ENCODE measurements at places on chromosomes 7 and 10.

- DNase-seq = no peak
Observed at GRCh38 chr10:6328699-6329423, 126.1 kb downstream of the PFKFB3 start.

GRCh38 chr10:99619090-99619800 lies 994 bp downstream of the SLC25A28 start:
- DNase-seq = no peak

DNA sequence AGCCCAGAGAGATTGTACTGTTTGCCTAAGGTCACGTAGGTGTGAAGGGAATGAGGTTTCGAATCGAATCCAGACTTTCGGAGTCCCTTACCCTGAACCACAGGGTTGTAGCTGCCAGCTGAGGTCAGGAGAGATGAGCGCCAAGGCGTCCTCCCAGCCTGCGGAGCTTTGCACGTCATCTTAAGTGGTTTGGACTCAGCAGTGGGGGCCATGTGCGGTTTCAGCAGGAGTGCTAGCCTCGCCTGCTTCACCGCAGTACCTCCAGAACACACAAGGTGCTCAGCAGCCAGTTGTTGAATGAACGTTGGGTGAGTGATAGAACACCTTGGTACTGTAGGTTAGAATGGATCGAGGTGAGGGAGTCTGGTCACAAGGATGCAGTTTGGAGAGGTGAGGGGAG lies 74.9 kb upstream of the PPIF start:
- DNase-seq = no peak

- DNase-seq = no peak
Observed at GRCh38 chr7:132030086-132030568, 473.7 kb upstream of the PODXL start.

GRCh38 chr7:93108003-93108402 lies 9.8 kb downstream of the SAMD9 start:
- no peak for DNase-seq

DNA sequence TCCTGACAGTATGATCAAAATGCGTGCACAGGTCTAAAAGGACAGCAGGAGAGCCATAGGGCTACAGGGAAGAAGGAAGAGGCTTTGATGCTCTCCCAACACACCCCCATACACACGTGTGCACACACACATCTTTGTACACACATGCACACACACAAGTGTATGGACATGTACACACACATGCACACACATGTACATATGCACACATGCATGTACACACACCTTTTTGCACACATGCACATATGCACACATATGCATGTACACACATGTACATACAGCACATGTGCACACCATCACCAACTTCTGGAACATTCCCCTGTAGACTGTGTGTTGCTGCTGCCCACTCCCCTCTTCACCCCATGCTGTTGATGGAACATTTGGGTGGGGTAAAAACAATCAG lies 255.6 kb upstream of the CTBP2 start:
- DNase-seq = no peak

- DNase-seq = peak; percentile 30
Observed at GRCh38 chr10:26780793-26781601, 79.8 kb downstream of the ABI1 start.

DNA sequence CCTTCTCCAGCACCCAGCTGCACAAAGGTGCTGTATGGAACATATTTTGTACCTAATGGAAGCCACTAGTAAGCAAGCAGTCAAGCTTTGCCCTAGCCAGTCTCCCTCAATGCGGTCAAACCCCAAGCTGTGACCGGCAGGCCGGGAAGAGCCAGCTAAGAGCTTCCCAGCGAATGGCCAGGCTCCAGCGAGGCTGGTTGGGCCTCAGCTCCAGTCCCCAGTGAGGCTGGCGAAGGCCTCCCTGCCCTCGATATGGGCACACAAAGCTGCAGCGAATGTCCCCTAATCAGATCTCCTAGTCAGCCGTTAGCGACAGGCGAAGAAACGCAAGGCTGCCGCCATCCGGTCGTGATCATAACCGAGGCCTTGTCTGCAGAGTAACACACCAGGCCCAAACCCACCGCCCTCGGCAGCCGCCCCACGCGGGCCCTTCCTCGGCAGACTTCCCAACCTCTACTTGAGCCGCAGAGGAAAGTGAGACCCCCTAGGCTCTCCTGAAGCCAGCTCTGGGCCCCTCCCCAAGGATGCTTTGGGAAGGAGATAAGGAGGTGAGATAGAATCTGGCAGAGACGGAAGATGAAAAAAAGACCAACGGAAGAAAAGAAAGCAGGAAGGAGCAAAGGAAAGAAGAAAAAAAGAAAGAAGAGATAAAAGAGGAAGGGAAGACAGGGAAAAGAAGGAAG lies 3.1 kb upstream of the HOXA9 start:
- DNase-seq = no peak

- DNase-seq = no peak
Observed at GRCh38 chr7:405489-406211, 114.0 kb downstream of the PDGFA start.

- no peak for DNase-seq
Observed at GRCh38 chr10:100774223-100774622, 28.8 kb downstream of the PAX2 start.

DNA sequence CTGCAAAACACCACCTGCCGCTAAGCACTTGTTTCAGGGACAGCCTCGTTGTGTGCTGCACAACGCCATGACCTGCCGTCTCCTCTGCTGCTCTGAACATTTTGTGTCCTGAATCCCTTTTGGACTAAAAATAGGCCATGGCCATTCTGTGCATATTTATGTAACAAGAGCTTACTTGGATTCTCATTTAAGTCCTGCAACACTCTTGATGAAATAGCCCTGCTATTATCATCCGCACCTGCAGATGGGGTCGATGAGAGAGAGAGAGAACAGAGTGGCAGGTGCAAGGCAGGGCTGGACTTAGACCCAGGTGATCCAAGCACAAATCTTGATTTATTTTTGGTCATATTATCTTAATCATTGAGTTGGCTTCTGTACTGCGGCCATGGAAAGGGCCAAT lies 121.2 kb upstream of the PRKCQ start:
- no peak for DNase-seq

- no peak for DNase-seq
Observed at GRCh38 chr10:133421336-133422222, 2.8 kb downstream of the SPRN start.

- DNase-seq = no peak
Observed at GRCh38 chr10:112421731-112422130, 25.0 kb downstream of the ZDHHC6 start.

DNA sequence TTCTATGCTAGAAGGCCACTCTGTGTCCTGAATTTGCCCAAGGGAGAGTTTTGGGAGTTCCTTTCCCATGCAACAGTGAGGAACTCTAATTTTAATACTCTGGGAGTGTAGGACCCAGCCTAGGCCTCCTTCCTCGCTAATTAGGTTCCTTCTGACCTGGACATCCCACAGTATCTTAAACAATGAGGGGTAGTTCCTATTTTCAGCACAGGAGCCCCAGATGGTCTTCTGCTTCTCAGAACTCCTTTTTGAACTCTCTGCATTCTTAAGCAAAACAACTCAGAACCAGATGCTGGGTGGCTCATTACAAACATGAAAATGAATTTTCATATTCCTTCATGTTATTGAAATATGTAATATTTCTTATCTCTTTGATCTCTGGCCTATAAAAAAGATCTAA lies 116.9 kb downstream of the LRMDA start:
- no peak for DNase-seq

DNA sequence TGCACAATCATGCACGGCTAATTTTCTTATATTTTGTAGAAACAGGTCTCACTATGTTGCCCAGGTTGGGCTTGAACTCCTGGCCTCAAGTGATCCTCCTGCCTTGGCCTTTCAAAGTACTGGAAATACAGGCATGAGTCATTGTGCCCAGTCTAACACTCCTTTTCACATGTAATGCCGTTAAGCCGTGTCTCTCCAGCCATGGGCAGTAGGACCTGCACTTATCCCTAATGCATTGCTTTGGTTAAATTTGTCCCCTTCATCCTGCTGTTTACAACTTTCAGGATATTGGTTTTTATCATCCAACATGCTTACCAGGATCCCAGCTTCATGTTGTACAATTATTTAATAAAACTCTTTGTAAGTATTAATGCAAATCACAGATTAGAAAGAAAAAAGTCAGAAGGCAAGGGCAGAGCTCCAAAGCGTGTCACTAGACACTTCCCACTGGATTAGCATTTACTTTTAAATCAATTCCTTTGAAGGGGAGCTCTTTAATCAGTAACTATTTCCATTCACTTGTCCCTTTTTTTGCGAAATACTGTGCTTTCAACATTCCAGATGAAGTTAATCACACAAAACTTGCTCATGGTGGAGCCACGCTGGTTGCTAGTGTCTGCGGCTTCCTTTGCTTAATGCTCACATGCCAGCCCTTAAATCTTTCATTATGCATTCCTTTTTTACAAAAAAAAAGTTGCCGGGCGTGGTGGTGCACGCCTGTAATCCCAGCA lies 256.0 kb upstream of the AUTS2 start:
- no peak for DNase-seq

- no peak for DNase-seq
Observed at GRCh38 chr7:157539521-157539920, 202.7 kb downstream of the DNAJB6 start.

DNA sequence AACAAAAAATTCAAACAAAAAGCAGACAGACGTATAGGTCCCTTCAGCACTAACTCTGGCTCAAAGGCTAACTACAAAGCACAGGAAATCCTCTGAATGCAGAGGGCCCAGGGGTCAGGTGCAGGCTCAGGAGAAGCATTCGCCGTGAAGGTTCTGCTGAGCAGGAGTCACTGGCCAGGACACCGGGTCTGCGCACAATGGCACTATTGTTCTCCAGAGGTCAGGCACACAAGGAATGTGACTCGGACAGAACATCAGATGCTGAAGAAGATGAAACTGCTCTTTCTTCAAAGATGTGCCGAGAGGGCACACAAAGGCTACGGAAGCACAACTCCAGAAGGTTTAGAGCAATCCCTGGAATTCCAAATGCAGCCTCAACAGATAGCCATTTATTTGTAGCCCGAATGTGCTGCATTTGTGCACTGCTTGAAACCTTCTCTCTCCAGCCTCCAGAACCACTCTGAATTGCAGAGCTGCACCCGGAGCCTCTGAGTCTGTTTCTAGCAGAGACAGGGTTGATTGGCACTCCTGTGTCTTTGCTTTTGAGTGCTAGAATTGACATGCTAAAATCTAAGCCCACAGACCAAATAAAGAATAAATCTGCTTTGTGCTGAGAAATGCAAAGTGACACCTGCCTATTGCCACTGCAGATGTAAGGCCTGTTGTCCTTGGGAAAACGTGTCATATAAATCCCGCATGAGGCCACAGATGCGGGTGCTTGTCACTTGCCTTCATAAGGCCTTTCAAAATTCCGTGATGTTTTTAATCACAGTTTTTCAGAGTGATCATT lies 85.4 kb upstream of the AFAP1L2 start:
- no peak for DNase-seq

DNA sequence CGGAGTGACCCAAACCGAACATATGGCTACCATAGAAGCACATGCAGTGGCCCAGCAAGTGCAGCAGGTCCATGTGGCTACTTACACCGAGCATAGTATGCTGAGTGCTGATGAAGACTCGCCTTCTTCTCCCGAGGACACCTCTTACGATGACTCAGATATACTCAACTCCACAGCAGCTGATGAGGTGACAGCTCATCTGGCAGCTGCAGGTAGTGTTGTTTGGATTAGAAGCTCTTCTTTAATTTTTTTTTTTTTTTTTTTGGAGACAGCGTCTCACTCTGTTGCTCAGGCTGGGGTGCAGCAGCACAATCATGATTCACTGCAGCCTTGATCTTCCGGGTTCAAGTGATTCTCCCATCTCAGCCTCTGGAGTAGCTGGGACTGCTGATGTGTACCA lies 45.8 kb downstream of the NRF1 start:
- no peak for DNase-seq

GRCh38 chr10:74011017-74011416 lies 13.1 kb downstream of the VCL start:
- DNase-seq = no peak

DNA sequence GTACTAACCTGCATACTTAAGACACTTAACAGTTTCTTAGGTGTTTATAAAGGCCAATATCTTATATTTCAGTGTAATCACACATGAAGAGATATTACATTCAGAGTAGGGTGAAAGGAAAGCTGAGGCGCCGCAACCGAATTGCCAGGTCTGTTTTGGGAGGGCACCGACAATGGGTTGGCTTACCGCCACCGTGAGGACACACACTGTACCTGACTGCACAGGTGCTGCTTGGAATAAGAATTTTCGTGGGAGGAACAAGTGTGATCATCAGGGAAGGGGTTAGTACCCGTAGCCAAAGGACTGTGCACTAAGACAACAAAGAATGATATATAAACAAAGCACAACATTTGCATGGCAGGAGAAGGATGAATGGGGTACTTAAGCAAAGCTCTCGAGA lies 591.8 kb downstream of the SUGCT start:
- no peak for DNase-seq

GRCh38 chr7:104878577-104878976 lies 135.4 kb upstream of the KMT2E start:
- DNase-seq = no peak

DNA sequence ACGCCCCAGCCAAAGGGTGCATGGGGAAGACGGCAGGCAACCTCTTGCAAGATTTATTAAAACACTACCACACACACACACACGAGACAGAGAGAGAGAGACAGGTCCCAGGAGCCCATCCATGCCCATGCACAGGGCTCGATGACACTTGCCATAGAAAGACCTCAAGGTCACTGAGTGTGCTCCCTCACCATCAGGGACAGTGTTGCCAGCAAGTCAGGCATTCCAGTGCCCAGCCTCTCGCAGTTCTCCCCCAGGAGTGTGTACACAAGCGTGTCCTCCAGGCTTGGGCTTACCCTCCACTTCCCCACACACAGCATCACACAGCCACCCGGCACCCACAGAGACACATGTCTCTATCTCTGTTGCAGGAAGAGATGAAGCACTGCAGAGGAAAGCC lies 46.8 kb upstream of the SLF2 start:
- no peak for DNase-seq

DNA sequence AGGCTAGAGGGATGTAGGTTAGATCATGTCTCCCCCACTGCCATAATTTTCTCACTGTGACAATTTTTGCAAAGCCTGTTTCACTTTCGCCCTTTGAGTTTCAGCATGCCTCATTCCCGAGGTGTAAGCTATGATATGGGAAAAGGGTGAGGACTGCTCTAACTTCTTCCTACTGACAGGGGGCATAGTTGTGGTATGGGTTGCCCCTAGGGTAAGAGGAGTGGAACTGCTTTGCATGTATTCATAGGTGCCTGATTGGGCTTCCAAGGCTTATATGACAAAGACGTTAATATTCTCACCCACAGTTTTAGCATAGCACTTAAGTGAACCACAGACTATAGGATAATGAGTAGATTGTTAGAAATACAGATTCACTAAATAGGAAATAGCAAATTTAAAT lies 148.7 kb downstream of the BBS9 start:
- no peak for DNase-seq

GRCh38 chr7:155851892-155852291 lies 39.6 kb upstream of the SHH start:
- no peak for DNase-seq

DNA sequence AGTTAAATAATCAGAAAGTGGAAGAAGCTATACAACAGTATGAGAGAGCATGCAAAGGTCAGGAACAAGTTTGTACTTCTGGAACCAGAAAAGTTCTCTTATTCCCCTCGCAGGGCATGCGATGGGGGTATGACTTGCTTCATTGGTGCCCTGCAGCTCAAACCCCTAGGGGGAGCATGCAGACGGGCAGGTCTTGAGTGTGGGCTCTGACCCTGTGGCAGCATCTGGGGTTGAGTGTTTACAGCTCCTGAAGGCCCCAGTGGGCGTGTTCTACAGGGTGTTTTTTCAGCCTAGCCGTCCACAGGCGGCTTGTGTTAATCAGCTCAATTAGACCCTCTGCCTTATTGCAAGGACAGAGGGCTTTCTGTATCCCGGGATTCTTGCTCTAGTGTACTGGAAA lies 44.5 kb downstream of the KIF20B start:
- DNase-seq = no peak
